ENCODE measurements at places on chromosomes 16 and 17.

- peaks cover 40% of the 10 kb centered on the region for H3K36me3 ChIP-seq
- DNase-seq = no peak
- peak overlapping the region; percentile 92 for H3K27ac ChIP-seq
- peak overlapping the region; percentile 96 for H3K4me3 ChIP-seq
- H3K4me1 ChIP-seq = peaks cover 35% of the 10 kb centered on the region
These were observed 525 bp downstream of the JPT1 start for GRCh38 chr17:75153780-75154194.

- peaks cover 6% of the 10 kb centered on the region for H3K36me3 ChIP-seq
- peaks cover 36% of the 10 kb centered on the region for H3K4me1 ChIP-seq
- no peak overlapping the region for H3K27ac ChIP-seq
- no peak overlapping the region for H3K4me3 ChIP-seq
These were observed 6.9 kb downstream of the IGFBP4 start for GRCh38 chr17:40450175-40450574.

GRCh38 chr17:76063875-76064546 lies 8.3 kb downstream of the SRP68 start:
- H3K27me3 ChIP-seq = no peaks in the 10 kb centered on the region
- DNase-seq = peak; percentile 55
- H3K4me3 ChIP-seq = peak overlapping the region; percentile 54
- peaks cover 36% of the 10 kb centered on the region for H3K4me1 ChIP-seq
- peaks cover 89% of the 10 kb centered on the region for H3K36me3 ChIP-seq
- peak overlapping the region; percentile 85 for H3K27ac ChIP-seq

DNA sequence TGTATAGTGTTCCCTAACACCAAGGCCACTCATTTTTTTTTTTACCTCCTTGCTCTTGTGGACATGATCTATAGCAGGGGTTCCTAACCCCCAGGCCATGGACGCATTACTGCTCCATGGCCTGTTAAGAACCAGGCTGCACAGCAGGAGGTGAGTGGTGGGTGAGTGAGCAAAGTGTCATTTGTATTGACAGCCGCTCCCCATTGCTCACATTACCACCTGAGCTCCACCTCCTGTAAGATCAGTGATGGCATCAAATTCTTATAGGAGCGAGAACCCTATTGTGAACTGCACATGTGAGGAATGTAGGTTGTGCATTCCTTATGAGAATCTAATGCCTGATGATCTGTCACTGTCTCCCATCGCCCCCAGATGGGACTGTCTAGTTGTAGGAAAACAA lies 342.0 kb downstream of the SOX9 start:
- peaks cover 15% of the 10 kb centered on the region for H3K27me3 ChIP-seq
- no peaks in the 10 kb centered on the region for H3K36me3 ChIP-seq
- H3K4me3 ChIP-seq = no peak overlapping the region
- no peak for DNase-seq

- H3K4me1 ChIP-seq = peaks cover 3% of the 10 kb centered on the region
- peaks cover 3% of the 10 kb centered on the region for H3K27me3 ChIP-seq
- no peak overlapping the region for H3K4me3 ChIP-seq
- no peak for DNase-seq
These were observed 31.5 kb upstream of the B4GALNT2 start for GRCh38 chr17:49101054-49101534.

GRCh38 chr16:49189286-49189685 lies 92.4 kb downstream of the CBLN1 start:
- no peak overlapping the region for H3K4me3 ChIP-seq
- no peaks in the 10 kb centered on the region for H3K36me3 ChIP-seq
- DNase-seq = no peak
- no peak overlapping the region for H3K27ac ChIP-seq
- no peaks in the 10 kb centered on the region for H3K4me1 ChIP-seq

DNA sequence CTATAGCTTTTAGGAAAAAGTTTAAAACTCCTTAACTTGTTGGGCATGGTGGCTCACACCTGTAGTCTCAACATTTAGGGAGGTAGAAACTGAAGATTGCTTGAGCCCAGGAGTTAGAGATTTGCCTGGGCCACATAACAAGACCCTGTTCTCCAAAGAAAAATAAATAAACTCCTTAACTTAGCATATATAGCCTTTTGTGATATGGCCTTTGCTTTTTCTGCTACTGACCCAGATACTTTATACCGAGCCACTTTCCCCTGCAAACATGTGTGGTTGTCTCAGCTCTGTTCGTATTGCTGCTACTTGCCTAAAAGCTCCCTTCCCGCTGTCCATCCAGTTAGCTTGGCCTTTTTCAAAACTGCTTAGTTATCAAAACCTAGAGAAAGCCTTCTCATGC lies 51.0 kb downstream of the GAN start:
- no peaks in the 10 kb centered on the region for H3K27me3 ChIP-seq
- peaks cover 80% of the 10 kb centered on the region for H3K36me3 ChIP-seq
- no peaks in the 10 kb centered on the region for H3K4me1 ChIP-seq
- H3K4me3 ChIP-seq = no peak overlapping the region
- DNase-seq = no peak

DNA sequence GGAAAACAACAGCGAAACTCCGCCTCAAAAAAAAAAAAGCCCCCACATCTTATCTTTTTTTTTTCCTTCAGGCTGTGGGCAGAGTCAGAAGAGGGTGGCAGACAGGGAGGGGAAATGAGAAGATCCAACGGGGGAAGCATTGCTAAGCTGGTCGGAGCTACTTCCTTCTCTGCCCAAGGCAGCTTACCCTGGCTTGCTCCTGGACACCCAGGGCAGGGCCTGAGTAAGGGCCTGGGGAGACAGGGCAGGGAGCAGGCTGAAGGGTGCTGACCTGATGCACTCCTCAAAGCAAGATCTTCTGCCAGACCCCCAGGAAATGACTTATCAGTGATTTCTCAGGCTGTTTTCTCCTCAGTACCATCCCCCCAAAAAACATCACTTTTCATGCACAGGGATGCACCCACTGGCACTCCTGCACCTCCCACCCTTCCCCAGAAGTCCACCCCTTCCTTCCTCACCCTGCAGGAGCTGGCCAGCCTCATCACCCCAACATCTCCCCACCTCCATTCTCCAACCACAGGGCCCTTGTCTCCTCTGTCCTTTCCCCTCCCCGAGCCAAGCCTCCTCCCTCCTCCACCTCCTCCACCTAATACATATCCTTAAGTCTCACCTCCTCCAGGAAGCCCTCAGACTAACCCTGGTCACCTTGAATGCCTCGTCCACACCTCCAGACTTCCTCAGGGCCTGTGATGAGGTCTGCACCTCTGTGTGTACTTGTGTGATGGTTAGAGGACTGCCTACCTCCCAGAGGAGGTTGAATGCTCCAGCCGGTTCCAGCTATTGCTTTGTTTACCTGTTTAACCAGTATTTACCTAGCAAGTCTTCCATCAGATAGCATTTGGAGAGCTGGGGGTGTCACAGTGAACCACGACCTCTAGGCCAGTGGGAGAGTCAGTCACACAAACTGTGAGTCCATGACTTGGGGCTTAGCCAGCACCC lies 1.2 kb upstream of the HBA1 start:
- no peak overlapping the region for H3K4me3 ChIP-seq
- peaks cover 22% of the 10 kb centered on the region for H3K4me1 ChIP-seq
- no peak for DNase-seq
- H3K36me3 ChIP-seq = no peaks in the 10 kb centered on the region

DNA sequence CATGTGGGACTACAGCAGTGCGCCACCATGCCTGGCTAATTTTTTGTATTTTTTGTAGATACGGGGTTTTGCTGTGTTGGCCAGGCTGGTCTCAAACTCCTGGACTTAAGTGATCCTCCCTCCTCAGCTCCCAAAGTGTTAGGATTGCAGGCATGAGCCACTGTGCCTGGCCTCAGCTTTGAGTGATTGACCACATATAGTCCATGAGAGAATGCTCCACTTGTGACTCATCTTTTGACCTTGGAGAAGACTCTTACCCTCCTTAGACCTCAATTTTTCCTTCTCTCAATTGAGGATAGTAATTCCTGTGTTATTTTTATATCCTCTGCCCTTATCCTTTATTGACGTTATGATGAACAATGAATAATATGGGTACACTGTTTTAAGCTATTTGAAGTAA lies 30.9 kb upstream of the DUSP14 start:
- no peak for DNase-seq
- H3K4me1 ChIP-seq = peaks cover 10% of the 10 kb centered on the region
- H3K4me3 ChIP-seq = no peak overlapping the region
- no peaks in the 10 kb centered on the region for H3K27me3 ChIP-seq
- peaks cover 66% of the 10 kb centered on the region for H3K36me3 ChIP-seq

GRCh38 chr16:54320697-54321340 lies 34.2 kb upstream of the IRX3 start:
- no peak for DNase-seq
- H3K4me3 ChIP-seq = no peak overlapping the region
- no peaks in the 10 kb centered on the region for H3K36me3 ChIP-seq
- no peaks in the 10 kb centered on the region for H3K4me1 ChIP-seq
- H3K27ac ChIP-seq = no peak overlapping the region

- H3K4me1 ChIP-seq = peaks cover 10% of the 10 kb centered on the region
- no peaks in the 10 kb centered on the region for H3K36me3 ChIP-seq
- H3K27me3 ChIP-seq = peaks cover 52% of the 10 kb centered on the region
- peak within 1 kb of the TSS; percentile 64 for H3K4me3 ChIP-seq
These were observed at the start of gene RAB11FIP4 for GRCh38 chr17:31391496-31391949. TSS of gene RAB11FIP4 (plus strand) at chr17:31391675. CDS start at chr17:31391853, 178 bp downstream.

- DNase-seq = no peak
- peaks cover 25% of the 10 kb centered on the region for H3K36me3 ChIP-seq
- H3K27ac ChIP-seq = peak overlapping the region; percentile 92
- H3K4me3 ChIP-seq = peak overlapping the region; percentile 87
- peaks cover 46% of the 10 kb centered on the region for H3K4me1 ChIP-seq
- H3K27me3 ChIP-seq = no peaks in the 10 kb centered on the region
These were observed 477 bp downstream of the CFAP20 start for GRCh38 chr16:58128711-58129096.

GRCh38 chr16:69711115-69711740 lies 15.1 kb downstream of the NQO1 start:
- H3K4me3 ChIP-seq = no peak overlapping the region
- no peak for DNase-seq
- no peak overlapping the region for H3K27ac ChIP-seq
- H3K27me3 ChIP-seq = no peaks in the 10 kb centered on the region
- peaks cover 10% of the 10 kb centered on the region for H3K4me1 ChIP-seq

DNA sequence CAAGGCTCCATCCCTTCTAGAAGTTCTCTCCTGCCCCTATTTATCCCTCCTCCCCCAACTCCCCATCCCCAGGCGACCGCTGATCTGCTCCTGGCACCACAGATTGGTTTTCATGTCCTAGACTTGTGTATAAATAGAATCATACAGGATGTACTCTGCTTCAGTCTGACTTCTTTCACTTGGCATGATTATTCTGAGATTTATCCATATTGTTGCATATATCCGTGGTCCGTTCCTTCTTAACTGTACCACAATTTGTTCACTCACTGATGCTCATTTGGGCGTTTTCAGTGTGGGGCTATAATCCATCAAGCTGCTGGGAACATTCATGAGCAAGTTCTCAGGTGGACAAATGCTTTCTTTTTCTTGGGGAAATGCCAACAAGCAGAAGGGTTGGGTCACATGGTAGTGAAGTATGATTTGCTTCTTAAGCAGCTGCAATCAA lies 23.9 kb downstream of the PITPNM3 start:
- H3K27me3 ChIP-seq = no peaks in the 10 kb centered on the region
- H3K4me1 ChIP-seq = no peaks in the 10 kb centered on the region
- no peak overlapping the region for H3K27ac ChIP-seq
- no peaks in the 10 kb centered on the region for H3K36me3 ChIP-seq

DNA sequence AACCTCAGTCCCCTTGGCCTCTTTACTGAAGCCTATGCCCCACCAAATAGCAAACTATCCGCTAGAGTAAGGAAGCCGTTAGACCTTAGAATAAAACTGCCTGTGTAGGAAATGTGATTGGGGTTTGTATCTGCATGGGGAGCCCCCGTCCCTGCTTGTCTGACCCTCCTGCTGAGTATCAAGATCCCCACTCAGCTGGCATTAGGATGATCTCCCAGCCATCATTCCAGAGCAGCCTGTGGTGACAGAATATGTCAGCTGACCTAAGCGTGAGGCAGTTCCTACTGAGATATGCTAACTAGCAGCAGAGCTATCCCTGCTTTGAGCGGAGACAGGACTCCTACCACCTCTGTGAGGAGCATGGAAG lies 645 bp upstream of the GFOD2 start:
- peak overlapping the region; percentile 97 for H3K27ac ChIP-seq
- H3K36me3 ChIP-seq = peaks cover 40% of the 10 kb centered on the region
- DNase-seq = peak; percentile 58
- no peaks in the 10 kb centered on the region for H3K27me3 ChIP-seq

DNA sequence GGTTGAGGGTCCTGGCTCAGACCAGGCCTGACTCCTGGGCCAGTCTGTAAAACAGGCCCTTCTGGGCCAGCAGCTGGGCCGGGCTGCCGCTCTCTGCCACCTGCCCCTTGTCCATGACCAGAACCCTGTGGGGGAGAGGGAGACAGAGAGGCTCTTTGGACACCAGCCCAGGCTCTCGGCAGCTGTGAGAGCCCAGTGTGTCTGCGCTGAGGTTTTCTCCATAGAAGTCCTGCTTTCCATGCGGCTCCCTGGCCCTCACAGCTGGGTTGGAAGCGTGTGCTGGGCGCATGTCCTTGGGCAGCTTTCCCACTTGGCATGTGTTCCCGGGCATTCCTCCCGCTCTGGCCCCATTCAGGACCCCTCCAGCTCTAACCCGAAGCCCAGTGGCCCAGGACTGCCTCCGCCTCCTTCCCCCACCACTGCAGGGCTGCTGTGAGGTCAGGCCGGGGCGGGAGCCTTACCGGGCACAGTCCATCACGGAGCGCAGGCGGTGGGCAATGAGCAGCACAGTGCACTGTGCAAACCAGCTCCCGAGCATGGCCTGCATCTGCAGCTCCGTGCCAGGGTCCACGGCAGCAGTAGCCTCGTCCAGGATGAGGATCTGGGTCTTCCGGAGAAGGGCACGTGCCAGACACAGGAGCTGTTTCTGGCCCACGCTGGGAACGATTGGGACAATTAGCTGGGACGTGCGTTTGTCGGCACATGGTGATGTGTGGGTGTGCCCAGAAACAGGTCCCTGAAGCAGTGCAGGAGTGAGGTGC lies 73.0 kb downstream of the ABCC6 start:
- no peak overlapping the region for H3K27ac ChIP-seq
- no peaks in the 10 kb centered on the region for H3K4me1 ChIP-seq
- no peak overlapping the region for H3K4me3 ChIP-seq
- H3K36me3 ChIP-seq = peaks cover 21% of the 10 kb centered on the region

- H3K4me1 ChIP-seq = no peaks in the 10 kb centered on the region
- no peak for DNase-seq
- no peak overlapping the region for H3K4me3 ChIP-seq
These were observed 23.9 kb upstream of the CLEC18A start for GRCh38 chr16:69927056-69927757.

- no peak for DNase-seq
- H3K27me3 ChIP-seq = peaks cover 4% of the 10 kb centered on the region
- peaks cover 9% of the 10 kb centered on the region for H3K4me1 ChIP-seq
- H3K27ac ChIP-seq = no peak overlapping the region
- H3K4me3 ChIP-seq = no peak overlapping the region
- peaks cover 24% of the 10 kb centered on the region for H3K36me3 ChIP-seq
These were observed 15.0 kb downstream of the CNEP1R1 start for GRCh38 chr16:50040018-50040417.

- H3K4me3 ChIP-seq = no peak overlapping the region
- H3K4me1 ChIP-seq = no peaks in the 10 kb centered on the region
- H3K36me3 ChIP-seq = peaks cover 86% of the 10 kb centered on the region
- no peaks in the 10 kb centered on the region for H3K27me3 ChIP-seq
- no peak overlapping the region for H3K27ac ChIP-seq
- no peak for DNase-seq
These were observed 16.6 kb downstream of the CTU2 start for GRCh38 chr16:88722784-88723506.

Measured in activated T-cell treated with anti-CD3 and anti-CD28 coated beads, Interleukin-2, amount 50 U/mL, for 24 hours (primary cell).